ENCODE measurements at places on chromosomes 6 and 20.

GRCh38 chr6:40183902-40184301 is 249.6 kb upstream of the MOCS1 start:
- DNase-seq = no peak

- no peak for DNase-seq
Measured at GRCh38 chr6:62615366-62616015, 329.5 kb upstream of the KHDRBS2 start.

DNA sequence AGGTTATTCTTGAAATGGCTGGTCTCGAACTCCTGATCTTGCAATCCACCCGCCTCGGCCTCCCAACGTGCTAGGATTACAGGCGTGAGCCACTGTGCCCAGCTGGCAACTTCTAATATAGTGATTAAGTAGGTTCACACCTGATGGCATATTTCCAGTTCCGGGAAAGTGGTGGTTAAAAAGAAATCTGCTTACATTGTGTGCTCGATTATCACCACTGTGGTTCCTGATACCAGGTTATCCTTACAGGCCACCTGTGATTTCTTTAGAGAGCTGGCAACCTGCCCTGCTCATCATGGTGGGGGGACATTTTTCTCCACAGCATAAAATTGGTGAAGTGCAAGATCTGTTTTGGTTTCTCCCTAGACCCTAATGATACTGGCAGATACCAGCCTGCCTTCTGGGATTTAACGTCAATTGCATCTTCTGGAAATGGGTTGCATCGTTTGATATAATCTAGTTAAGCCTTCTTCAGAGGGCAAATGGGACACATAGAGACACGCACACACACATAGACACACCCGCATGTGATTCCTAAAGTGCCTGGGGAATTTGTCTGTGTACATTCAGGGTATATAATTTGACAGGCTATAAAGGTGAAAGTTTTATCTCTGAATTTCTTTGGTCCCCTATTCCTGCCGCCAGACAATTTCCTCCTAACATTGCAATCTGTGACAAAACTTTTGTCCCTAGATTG is 49.7 kb upstream of the CITED2 start:
- no peak for DNase-seq

- DNase-seq = peak; percentile 48
Measured at GRCh38 chr20:25669826-25670422, 26.7 kb downstream of the ZNF337 start.

GRCh38 chr6:52603000-52603795 is 26.3 kb upstream of the TRAM2 start:
- DNase-seq = no peak

GRCh38 chr6:170393807-170394399 is 87.3 kb downstream of the FAM120B start:
- no peak for DNase-seq

DNA sequence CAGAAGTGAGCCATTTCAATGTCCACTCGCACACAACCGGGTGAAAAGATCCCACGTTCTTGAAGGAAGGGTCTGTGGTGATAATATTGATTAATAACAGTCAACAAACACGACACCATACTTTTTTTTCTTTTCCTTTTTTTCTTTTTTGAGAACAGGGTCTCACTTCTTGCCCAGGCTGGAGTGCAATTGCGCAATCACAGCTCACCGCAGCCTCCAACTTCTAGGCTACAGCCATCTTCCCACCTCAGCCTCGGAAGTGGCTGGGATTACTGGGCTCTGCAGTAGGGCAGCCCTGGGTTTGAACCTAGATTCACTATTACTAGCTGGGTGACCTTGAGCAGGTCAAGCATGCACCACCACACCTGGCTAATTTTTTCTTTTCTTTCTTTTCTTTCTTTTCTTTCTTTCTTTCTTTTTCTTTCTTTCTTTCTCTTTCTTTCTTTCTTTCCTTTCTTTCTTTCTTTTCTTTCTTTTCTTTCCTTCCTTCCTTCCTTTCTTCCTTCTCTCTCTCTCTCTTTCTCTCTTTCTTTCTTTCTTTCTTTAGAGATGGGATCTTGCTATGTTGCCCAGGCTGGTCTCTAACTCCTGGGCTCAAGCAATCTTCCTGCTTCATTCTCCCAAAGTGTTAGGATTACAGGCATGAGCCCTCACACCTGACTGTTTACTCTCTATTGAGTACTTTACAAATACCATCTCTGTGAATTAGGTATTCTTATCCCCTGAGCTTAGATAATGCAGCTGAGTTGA is 123.9 kb downstream of the SNX5 start:
- DNase-seq = no peak

- DNase-seq = peak; percentile 57
Measured at GRCh38 chr6:106974336-106974998, at the start of gene CD24. TSS of gene CD24 (minus strand) at chr6:106974729. CDS start at chr6:106974646, 83 bp downstream.

DNA sequence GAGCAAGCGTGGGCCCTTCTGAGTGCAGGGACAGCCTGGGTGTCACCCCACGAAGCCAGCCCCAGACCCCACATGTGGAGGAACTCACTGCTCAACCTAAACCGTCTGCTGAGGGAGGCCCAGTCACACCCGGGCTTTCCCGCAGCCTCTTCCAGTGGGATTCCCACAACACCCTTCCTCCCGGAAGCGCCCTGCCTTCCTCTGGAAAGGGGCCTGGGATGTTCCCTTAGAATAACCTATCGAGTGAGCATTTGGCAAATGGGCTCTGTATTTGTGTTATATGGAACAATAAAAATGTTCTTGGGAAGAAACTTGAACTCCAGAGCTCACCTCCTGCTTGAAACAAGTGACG is 100.0 kb upstream of the DUSP22 start:
- DNase-seq = no peak

DNA sequence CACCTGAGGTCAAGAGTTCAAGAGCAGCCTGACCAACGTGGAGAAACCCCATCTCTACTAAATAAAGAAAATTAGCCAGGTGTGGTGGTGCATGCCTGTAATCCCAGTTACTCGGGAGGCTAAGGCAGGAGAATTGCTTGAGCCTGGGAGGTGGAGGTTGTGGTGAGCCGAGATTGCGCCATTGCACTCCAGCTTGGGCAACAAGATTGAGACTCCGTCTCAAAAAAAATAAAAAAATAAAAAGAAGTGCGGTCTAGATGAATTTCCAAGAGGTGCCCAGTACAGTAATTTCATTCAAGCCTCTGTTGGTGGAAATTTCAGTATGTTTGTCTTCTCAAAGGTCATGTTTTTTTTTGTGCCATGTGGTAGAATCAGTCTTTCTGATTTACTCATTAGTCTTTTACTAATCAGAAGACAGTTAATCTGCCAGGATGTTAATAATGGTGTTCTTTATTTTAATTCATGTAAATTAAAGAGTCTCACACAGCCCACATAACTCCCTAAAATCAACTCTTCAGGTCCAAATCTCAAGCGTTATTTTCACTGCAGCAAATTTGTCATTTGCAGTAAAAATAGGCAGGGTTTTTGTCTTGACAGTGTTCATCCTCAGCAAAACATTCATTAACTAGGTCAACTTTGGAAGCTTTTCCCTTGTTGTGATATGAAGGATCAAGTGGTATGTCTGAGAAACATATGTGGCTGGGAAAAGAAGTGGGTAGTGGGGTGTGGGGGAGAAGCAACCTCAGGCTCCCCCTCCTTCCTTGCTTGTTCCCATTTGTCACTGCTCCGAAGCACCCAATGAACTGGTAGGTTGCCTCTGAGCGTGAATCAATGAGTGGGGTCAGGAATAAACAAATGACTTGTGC is 13.3 kb downstream of the TP53INP2 start:
- DNase-seq = no peak

DNA sequence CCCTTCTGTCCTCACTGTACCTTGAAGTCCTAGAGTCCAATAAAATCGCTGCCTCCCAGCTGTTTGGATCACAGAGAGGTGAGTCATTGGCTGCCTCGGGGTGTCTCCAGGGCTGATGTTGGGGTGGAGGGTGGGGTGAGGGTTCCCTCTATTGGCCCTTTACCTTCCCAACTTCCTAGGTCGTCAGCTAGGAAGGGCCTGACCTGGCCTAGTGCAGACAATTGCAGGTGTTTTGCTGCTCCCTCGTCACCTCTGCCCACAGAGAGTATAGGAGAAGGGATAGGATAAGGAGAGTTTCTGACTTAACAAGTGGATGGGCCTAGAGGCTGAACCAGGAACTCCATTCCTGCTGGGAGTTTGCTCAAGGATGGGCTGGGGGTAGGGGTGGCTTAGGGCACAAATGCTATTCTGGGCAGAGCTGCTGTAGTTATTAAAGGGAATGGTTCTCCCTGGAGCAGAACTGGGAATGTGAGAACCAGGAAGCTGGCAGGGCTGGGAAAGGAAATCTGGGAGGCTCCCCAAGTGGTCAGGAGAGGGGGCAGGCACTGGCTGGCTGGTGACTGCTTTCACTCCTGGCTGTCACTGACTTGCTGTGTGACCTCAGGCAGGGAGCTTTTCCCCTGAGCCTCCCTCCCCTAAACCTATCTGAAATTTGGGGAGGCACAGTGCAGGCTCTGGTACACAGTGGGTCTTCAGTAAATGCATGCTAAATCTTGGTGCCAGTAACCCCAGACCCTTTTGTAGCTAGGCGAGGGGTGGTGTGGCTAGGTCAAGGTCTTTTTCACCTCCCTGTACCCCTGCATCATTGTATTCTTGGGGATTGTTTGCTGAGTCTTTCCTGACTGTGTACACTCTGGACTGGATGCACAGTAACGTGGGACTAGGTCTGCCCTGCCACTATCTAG is 1.5 kb downstream of the TP53INP2 start:
- peak; percentile 65 for DNase-seq
